Activated CD4-positive, alpha-beta T cell treated with anti-CD3 and anti-CD28 coated beads for 36 hours (primary cell): ENCODE measurements at places on chromosomes 7 and 10.

DNA sequence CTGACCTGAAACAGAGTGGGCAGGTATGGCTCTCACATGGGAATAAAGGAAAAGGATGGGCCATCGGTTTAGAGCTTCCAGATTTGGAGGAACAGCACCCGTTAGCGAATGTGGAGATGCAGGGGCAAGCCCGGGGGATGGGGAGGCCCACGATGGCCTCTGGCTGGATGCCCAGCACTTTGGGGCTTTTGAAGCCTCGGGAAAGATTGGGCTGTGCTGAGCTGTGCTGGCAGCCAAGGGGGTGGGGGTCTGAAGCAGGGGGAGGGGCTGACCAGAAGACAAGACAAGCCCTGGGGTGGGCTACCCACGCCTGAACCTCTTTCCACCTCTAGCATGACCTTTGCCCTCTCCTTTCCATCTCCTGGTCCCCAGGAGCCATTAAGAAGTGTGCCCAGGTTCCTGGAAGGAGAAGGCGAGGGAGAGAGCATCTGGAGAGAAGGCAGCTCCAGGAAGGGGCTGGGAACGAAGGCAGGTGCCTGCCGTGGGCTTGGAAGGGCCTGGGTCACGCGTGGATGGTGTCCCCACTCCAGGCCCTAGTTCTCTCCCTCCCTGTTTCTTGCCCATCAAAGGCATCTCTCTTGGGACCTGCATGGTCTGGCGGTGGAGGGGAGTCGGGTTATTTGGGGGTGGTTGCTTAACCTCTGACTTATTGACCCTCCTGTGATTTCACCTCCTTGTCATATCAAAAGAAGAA is 39.7 kb downstream of the JAKMIP3 start:
- DNase-seq = no peak

GRCh38 chr7:37666026-37666799 is 17.4 kb upstream of the GPR141 start:
- DNase-seq = no peak

DNA sequence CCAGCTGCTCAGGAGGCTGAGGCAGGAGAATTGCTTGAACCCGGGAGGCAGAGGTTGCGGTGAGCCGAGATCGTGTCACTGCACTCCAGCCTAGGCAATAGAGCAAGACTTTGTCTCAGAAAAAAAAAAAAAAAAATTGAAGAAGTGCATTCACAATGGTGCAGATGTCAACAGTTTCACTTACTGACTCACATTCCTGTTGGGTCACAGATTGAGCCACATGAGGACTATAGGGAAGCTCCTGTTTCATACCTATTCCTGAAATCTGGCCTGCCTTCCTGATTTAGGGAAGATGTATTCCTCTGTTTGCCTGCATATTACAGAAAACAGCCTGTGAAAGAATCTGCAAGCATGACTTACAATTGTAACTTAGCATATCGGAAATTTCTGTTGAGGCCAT is 78.2 kb downstream of the AKR1C4 start:
- no peak for DNase-seq

DNA sequence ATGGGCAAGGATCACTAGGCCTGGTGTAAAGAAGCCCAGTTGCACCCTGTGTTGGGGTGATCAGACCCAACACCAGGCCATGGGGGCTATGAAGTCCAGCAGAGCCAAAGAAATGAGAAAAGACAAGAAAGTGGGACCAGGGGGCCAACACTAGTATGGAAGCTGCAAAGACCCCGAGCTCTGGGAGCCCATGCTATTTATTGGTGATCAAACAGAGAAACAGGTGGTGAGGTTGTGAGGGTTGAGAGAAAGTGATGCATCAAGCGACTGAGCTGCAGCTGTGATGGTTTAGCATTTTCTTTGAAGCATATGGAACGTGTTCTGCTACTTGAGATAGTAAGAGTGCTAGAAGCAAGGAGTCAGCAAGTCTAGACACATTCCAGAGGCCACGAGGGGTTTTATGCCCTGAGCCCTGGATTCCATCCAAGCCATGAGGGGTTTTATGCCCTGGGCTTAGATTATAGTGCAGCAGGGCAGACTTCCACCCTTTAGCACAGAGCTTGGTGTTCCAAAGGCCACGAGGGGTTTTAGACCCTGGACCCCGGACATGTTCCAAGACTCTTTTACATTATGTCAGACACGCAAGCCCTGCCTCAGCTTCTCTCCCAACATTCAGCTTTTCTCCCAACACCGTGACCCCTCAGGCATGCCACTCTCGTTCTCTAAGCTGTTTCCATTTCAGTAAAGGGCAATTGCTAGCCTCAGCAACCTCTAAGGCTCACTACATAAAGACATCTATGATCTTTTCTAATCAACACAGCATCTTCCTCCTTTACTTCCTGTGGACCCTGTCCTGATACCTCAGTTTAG is 43.1 kb upstream of the GPAM start:
- no peak for DNase-seq

DNA sequence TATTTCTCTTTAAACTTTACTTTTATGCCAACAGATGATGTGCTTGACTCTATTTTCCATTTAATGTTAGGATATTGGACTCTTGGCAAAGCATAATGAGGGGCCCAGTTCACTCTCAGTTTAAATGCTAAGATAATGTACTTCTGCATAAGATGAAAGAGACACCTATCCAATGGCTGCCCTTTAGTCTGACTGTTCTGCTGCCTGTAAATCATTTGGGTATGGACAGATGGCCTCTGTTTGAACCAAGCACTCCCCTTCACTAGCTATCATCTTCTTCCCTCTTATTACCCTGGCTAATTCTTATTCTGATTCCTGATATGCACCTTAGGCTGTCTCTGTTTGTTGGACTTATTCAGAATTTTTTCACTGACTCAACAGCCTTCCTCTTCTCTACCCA is 72.1 kb downstream of the SEM1 start:
- no peak for DNase-seq

- no peak for DNase-seq
Measured at GRCh38 chr10:13736506-13736905, 149.7 kb downstream of the PRPF18 start.

GRCh38 chr7:113109718-113110117 is 8.6 kb downstream of the SMIM30 start:
- DNase-seq = no peak

GRCh38 chr10:108363576-108363975 is 1199.1 kb upstream of the SORCS1 start:
- no peak for DNase-seq

DNA sequence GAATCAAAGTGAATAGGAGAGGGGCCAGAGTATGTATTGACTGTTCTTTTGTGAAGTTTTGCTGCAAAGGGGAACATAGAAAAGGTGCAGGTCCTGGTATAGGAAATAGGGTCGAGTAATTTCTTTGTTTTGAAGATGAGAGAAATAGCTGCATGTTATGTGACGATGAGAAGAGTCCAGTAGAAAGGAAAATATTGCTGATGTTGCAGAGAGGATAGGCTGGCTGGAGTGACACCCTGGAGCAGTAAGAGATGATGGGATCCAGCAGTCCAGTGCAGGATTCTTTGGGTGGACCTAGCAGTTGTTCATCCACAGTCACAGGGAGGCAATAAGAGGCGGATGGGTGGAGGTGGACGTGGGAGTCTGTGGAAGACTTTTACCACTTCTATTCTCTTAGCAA is 2.1 kb upstream of the BMS1 start:
- DNase-seq = no peak

DNA sequence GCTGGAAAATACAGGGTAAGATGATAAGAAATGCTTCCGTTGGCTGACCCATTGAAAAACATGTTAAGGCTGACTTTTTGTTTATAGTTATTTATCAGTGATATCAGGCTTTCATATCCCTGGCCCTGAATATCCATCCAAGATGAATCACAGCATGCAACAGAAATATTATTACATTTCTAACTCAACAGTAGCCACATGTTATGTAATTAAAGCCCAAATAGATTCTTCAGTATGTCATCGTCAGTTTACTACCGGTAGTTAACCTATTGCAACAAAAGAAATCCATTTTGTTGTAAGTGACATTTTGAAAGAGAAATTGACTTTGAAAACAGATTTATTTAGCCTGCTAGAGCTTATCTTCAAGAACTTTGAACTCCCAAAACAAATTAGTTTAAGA is 354.1 kb upstream of the CELF2 start:
- no peak for DNase-seq

DNA sequence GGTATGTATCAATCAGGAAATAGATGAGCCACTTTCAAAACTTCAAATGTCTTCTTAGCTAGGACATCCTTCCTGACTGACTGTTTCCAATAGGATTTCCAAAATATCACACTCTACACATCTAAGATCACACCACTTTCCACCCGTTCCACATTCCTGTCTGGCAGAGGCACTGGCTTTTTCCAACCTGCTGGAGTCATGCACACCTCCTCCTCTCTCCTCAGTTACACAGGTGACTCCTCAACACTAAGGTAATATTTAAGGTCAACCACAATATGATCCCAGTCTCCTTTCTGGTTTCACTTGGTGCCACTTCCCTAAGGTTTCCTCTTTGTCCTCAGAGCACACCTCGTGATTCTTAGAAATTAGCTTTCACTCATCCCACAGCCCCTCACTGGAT is 196.5 kb downstream of the PARD3 start:
- no peak for DNase-seq

- DNase-seq = no peak
Measured at GRCh38 chr10:30017556-30017955, 41.8 kb downstream of the JCAD start.

DNA sequence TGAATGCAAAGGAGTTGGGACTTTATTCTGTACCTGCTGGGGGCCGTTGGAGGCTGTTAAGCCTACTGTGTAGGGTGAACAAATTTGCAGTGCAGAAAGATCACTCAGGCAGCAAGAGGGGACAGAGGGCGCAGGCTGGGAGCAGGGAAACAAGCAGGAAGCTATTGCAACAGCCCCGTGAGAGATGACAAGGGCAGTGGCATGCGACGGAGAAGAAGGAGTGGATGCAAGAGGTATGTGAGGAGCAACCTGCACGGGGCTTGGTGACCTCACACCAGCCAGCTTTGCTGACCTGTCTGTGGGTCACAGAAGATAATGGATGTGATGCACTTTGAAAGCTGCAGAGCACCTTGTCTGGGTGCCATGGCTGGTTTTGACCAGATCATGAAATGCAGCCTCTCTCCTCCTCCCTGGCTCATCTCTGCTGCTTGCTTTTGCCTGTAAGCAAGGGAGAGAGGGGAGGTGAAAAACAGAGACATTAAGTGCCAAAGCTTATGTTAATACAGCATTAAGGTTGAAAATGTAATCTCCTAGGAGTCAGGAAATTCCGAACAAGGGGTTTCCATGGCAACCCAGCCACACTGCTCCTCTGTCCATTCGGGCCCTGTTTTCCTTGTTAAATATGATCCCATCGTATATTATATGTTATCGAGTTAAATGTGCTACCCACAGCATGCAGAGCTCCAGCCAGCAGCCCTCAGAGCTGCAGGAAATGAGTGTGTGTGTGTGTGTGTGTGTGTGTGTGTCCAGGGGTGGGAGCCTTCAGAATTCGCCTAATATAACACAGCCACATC is 314.3 kb upstream of the ZMIZ1 start:
- DNase-seq = no peak

GRCh38 chr7:92058899-92059298 is 75.4 kb downstream of the CYP51A1 start:
- no peak for DNase-seq

DNA sequence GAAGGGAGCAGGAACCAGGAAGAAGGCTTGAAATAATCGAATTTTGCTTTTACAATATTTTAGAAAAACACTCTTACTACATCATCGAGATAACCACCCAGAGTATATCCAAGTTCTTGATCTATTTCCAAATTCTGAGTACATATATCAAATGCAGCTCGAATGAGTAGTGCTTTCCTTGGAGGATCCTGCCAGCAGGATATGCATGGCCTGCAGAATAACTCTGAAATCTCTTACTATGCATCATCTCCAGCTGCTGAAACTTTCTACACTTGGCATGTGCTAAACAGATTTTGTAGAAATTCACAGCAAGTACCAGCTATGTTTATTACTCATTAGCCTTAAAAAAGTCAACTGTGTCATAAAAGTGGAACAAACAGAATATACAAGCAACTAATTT is 44.0 kb upstream of the ANK3 start:
- no peak for DNase-seq

GRCh38 chr10:103350175-103350516 is 794 bp downstream of the PCGF6 start:
- no peak for DNase-seq

GRCh38 chr10:90168244-90168643 is 466.9 kb downstream of the KIF20B start:
- DNase-seq = no peak

- peak; percentile 16 for DNase-seq
Measured at GRCh38 chr7:141551782-141552181, 572 bp downstream of the AGK start.

GRCh38 chr10:132418527-132419416 is 21.8 kb downstream of the PWWP2B start:
- no peak for DNase-seq

DNA sequence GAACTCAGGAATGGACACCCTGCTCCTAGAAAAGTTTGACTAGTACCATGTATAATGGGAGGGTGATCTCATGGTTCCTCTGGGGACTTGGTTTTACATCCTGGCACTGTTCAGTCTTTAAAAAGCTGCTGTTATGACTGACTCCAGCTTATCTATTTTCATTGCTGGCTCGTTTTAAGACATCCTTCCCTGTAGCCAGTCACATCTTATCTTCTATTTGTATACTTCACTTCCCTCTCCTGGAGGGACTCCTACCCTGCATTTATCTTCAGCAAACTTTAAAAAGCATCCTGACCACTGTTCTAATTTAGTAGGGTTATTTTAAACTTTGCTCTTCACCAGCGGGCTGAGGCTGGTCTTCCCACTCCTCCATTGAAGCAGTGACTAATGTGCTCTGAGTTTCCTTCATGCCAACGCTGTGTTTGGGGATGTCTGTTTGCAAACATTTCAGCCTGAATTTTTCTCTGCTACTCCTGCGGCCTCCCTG is 72.9 kb upstream of the ARMC3 start:
- no peak for DNase-seq

DNA sequence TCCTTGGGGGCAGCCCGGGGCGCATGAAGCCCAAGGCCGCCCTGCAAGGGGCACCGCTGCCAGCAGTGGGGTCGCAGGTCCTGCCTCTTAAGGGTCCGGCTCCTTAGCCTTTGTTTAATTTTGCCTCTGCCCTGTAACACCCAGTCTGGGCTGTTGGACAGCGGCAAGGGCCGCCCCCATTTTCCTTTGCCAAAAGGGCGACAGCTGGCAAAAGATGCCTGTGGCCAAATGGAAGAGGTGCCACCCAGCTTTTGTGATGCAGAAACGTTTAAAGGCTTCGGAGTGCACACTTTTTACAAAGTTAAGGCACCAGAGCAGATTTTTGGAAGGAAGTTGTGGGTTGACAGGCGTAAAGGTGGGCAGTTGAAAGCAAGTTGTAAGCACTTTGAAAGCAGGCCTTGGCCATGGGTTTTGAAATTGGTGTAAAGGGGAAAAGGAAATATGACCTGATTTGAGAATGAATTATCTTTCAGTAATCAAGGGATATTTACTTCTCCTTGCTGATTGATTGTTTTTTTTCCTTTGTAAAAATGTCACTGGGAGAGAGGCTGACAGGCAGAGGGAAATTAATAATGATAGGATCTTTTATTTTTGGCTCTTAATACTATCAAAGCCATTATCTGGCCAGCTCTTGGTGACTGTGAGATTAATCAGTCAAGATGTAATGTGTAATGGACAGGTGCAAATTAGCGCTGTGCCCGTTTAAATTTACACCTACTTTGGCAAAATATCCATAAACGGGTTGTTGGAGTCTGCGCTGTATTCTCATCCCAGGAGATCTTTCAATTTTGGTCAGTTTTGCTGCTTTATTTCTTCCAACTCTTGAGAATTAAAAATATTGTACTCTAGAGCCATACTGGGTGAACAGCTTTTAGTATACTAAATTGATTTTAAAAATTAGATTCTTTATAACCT is 1.2 kb downstream of the CASD1 start:
- peak; percentile 57 for DNase-seq
